Mesothelial cell of epicardium (in vitro differentiated cells): ENCODE measurements at places on chromosomes 1 and 21.
A peak's percentile ranks its signal among the peaks of the same experiment; 100 is the strongest.

DNA sequence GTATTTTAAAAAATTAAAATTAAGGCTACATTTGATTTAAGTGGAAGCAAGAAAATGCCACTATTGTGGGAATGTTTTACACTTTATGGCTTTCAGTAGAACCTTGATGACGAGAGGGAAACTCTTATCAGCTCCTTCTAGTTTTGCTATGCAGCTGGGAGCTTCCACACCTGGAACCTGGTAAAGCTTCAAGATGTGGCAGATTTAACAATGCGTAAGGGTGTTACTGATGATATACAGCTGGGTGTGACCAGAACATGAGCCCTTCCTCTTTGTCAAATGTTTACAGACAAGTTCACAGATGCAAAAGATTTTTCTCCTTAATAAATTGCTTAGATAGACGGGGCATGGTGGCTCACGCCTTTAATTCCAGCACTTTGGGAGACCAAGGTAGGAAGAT is 20.3 kb downstream of the TTC13 start:
- no peak for DNase-seq

GRCh38 chr21:31530897-31531705 is 128.4 kb upstream of the SOD1 start:
- DNase-seq = no peak

- no peak for DNase-seq
Observed at GRCh38 chr1:101139821-101140718, 96.7 kb upstream of the S1PR1 start.

- DNase-seq = no peak
Observed at GRCh38 chr1:183806125-183806524, 1.2 kb downstream of the RGL1 start.

GRCh38 chr1:71967670-71968069 is 314.7 kb downstream of the NEGR1 start:
- DNase-seq = no peak

DNA sequence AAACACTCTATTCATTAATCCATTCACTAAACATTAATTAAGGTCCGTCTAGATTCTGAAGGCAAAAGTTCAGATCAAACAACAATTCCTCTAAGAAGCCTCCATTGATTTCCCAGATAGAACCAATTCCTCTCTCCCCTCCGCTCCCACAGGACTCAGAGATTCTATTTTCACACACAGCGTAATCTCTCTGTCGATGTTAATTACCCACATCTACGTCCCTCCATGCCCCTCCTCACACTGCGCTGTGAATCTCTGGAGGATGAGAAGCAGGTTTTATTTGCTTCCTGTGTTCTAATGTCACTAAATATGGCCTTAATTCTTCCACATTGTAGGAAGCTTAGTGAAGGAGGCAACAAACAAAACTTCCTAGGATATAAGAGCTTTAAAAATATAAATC is 306.7 kb downstream of the DSCAM start:
- DNase-seq = no peak

DNA sequence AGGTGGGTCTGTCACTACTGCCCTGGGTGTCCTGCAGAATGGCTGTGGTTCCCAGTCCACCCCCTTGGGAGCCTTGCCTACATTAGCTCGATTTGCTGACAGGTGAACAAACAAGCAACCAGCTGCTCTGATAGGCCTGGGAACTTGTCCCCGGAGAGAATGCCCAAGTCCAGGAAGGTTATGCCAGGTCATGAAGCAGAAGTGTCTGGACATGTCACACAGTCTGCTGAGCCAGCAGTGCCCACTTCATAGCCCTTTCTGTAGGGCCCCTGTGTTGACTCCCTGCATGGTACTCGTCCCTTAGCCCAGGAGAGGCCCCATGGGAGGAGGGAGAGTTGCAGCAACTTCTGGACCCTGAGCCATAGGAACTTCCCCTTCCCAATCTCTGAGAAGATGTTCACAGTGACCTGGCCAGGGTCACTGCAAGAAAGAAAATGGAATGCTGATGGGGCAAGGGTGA is 31.0 kb downstream of the UCK2 start:
- DNase-seq = no peak

DNA sequence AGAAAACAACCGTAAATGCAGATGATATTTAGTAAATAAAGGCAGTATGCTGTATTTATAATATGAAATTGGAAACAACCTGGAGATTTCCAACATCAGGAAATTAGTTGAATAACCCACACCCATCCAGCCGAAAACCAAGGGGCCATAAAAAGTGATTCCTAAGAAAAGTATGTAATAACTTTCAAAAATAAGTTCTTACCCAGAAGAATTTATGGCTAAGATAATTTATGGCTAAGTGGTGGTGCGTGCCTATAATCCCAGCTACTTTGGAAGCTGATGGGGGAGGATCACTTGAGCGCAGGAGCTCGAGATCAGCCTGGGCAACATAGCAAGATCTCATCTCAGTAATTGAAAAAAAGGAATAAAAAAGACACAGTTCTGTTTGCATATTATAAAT is 43.2 kb downstream of the TMCO4 start:
- DNase-seq = no peak

- peak; percentile 45 for DNase-seq
Observed at GRCh38 chr1:7046314-7046713, 261.1 kb downstream of the CAMTA1 start.

- DNase-seq = no peak
Observed at GRCh38 chr1:46822248-46822826, 23.5 kb downstream of the CYP4B1 start.

GRCh38 chr21:32325706-32326105 is 27.1 kb downstream of the MRAP start:
- DNase-seq = peak; percentile 3

DNA sequence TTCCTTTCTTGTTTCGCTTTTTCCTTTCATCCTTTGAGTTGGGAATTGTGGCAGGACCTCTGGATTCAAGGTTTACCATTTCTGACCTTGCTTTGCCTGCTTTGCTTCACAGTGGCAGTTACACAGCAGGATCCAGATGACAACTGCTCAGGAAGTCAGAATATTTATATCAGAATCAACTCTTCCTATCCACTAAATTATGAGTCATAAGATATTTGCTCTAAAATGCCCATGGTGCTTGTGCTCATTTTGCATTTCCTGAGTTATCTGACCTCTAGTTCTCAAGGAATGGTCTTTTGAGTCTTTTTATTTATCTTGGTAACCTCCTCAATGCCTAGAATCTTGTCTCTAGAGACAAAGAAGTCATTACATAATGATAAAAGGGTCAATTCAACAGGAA is 290.8 kb downstream of the LRRC7 start:
- no peak for DNase-seq

DNA sequence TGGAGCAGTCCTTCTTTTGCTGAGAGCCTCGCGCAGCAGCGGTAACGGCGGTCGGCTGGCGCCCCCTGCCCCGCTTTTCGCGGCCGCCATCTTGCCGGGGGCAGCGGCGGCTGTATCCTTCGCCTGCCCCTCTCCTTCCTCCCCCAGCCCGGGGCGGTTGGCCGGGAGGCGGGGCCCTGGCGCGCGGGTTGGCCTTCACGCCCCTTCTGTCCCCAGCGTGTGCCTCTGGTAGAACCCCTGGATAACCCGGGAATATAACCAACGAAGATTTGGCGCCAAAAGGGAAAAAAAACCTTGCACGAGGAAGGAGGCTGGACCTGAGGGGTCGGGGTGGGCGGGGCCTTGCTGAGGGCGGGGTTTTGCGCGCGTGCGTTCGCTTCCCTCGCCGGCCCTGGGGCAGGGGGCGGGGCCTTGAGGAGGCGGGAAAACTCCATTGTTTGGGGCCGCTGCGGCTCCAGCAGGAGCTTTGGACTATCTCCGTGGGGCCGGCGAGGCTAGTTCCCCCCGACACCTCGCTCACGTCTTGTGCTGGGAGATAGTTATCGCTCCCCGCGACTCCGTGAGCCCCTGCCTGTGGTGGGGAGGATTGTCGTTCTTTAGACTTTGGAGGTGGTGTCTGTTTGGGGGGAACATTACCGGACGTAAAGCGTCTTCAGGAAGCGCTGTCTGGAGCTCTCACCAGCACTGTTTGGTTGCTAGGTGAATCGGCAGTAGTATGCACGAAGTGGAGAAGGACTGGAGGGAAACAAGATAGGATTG is 689 bp downstream of the NASP start:
- DNase-seq = peak; percentile 95

DNA sequence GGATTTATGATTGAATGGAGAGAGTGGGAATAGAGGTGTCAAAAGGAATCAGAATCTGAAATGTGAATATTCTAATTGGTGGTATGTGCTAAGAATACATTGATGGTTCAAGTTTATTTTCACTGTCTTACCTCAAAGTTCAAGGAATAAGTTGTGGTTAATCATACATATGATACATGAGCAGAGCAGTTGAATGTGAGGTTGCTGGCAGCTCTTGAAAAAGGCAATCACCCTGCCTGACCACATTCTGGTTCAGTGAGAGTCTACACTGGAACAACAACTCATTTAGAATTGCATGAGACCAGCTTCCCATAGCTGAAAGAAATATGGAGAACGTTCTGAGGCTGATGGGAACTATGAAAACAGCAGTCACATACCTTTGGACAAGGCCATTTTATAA is 68.3 kb upstream of the ARHGAP29 start:
- no peak for DNase-seq

DNA sequence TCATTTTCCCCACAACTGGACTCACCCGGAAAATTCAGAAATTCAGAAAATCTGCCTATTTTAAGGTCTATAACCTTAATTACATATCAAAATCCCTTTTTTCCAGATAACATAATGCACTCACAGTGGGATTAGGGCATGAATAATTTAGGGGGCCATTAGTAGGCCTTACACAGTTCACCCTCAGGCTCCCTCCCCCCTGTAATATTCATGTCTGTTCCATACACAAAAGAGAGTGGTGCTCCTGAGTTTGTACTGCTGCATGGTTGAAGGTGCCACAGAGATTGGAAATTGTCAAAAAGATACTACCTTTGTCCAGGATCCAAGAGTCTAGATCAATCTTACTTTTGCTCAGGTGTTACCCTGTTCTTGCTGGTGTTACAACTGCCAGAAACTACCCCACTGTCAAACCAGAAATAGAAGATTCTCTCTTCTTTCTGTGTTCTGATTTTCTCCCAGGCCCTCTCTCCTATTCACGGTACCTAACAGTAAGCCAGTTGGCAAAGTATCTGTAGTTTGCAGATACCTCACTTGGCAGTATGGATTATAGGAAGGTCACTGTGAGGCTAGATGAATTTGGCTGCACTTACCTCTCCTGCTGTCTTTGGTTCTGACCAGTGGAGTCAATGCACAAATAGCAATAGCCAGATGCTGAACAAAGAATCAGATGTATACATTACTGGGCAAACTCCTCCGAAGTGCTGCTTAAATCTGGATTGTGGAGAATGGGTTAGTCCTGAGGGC is 53.2 kb downstream of the C1orf198 start:
- DNase-seq = no peak

GRCh38 chr21:38420140-38420539 is 78.1 kb downstream of the ERG start:
- DNase-seq = no peak

GRCh38 chr1:48674641-48675040 is 102.0 kb downstream of the BEND5 start:
- no peak for DNase-seq

DNA sequence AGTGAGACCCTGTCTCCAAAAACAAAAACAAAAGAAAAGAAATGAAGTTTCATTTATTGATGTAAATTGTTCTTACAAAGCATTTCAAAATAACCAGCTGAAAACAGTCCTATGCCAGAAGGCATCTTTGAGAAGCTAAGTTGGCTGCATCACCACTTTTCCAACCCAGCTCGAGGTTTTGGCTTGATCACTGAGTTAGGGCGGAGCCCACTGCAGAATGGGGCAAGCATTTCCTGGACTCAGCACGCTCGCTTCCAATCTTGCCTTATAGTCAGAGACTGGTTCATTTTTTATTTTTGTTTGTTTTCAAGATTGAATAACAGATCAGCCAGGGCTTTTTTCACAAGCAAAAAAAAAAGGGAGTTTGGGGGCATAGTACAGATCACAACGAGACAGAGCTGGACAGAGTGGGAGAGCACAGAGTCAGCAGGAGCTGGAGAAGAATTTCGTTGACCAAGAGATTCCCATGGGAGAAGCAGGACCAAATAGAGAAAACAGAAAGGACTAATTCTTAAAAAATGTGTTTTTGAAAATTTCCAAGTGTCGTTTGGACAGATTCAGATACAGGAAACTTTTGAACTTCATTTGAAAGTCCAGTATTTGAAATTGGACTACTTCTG is 23.5 kb upstream of the COL6A1 start:
- no peak for DNase-seq

GRCh38 chr1:70847013-70847412 is 200.6 kb downstream of the PTGER3 start:
- DNase-seq = no peak

- DNase-seq = no peak
Observed at GRCh38 chr1:230784163-230784562, 37.0 kb downstream of the CAPN9 start.

DNA sequence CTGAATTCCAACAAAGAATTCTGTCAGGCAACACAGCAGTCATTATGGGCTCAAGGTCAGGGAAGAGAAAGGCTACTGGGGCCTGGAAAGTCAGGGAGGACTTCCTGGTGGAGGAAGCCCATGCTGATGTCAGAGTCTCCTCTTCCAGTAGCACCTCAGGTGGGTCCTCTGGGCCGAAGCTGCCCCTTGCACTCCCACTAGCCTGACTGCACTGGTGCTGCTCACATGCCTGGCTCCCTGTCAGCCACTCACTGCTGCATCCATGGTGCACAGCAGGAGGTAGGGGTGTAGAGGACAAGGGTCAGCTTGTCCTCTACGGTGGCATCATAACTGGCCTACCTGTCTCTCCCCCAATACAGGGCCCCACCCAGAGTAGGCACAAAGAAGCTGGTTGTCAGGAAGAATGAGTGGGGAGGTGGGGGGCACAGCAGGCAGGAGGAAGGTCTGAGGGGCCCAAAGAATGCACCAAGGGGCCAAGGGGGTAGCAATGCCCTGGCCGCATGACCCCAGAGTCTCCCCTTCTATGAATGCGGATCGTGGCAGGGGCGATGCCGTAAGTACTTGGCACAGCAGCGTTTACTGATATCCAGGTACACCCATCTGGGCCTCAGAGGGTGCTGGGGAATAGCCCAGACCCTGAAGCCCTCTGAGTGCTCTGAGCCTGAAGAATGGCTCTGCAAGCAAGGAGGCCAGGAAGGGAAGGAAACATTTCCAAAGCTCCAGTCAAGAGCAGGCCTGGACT is 80.3 kb downstream of the GLIS1 start:
- DNase-seq = no peak

- no peak for DNase-seq
Observed at GRCh38 chr1:109777436-109777835, 13.7 kb upstream of the EPS8L3 start.

- DNase-seq = no peak
Observed at GRCh38 chr1:220195701-220196100, 76.6 kb downstream of the RAB3GAP2 start.

DNA sequence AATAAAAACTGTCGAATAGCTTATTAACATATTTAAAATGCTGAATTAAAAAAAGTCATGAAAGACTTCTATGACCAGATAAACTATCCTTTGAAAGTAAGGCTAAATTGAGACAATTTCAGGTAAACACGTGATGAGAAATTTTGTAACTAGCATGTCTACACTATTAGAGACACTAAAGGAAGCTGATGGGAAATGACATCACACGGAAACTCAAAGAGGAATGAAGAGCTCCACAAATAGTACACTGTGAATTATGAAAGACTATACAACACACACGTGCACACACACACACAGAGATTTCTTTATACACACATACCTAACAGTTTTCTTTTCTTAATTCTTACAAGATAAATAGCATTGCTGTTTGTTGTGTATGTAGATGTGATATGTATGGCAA is 70.9 kb upstream of the PLA2G4A start:
- no peak for DNase-seq

- no peak for DNase-seq
Observed at GRCh38 chr1:111836111-111836510, 80.4 kb downstream of the DDX20 start.
